ENCODE measurements at places on chromosomes 2 and 18.
A peak's percentile ranks its signal among the peaks of the same experiment; 100 is the strongest.

DNA sequence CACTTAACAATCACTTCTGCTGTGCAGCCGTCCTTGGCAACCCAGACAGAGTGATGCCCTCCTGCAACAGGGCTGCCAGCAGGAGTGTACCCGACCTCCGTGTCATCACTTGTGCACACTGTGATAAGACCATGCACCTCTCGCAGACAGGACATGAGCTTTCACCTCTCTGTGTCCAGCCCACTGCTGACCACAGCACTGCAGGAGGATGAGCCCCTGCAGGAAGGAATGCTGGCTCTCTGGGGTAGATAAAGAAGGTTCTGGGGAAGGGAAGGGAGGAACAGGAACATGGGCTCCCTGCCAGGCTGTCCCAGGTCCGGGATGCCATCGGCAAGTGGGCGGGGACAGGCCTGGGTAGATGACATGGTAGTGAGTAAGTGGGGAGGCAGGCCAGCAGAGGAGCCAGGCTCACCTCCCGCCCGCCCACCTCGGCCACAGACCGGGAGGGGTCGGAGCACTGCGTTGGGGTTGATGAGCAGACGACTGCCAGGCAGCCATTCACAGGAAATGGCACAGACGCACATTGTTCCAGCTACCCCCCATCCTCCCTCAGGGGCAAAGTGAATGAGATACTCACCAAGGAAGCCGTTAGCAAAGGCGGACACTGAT lies 18.6 kb upstream of the COL6A3 start:
- no peak for DNase-seq

- no peak for DNase-seq
Measured at GRCh38 chr2:30503695-30504052, 56.6 kb downstream of the LCLAT1 start.

DNA sequence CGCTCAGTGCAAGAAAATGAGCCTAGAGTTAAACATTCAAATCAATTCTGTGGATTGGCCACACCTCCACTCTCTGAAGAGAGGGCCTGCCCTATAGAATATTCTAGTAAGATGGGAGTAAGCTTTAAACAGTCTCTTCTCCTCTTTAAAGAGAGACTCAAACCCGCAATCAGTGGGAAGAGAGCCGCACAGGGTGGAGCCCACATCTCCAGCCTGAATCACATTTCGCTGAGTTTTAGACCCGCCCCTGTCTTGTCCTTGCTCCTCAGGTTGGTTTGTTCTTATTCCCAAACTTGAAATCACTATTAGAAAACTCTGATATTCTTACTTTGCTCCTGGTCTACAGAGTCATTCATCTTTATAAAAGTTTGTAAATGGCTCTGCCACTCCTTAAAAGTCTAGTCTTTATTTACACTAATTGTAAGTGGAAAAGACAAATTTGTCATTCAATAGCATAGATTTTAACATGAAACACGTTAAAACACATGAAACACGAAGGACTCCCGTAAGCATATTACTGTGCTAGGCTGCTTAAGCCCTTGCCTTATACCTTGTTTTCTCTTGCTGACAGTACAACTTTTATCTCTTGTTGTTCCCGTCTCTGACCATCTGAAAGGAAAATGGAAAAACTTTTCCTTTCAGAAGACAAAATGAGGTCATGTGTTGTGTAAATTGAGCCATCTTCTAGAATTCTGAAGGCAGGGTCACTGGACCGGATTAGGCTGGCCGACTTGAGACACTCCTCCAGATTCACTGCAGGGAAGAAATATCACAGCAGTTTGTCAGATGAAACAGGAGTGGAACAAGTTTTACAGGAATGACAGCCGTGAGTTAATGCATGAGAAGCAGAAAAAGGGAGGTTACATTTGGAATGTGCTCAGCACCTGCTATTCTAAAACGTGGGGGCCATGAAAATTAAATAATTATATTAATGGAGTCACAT lies 5.6 kb downstream of the DSC1 start:
- DNase-seq = no peak

GRCh38 chr2:237492137-237492890 lies 5.3 kb downstream of the MLPH start:
- DNase-seq = no peak

- no peak for DNase-seq
Measured at GRCh38 chr18:59382383-59382782, 23.3 kb upstream of the LMAN1 start.

- no peak for DNase-seq
Measured at GRCh38 chr2:208142925-208143799, 2.8 kb downstream of the CRYGB start.

DNA sequence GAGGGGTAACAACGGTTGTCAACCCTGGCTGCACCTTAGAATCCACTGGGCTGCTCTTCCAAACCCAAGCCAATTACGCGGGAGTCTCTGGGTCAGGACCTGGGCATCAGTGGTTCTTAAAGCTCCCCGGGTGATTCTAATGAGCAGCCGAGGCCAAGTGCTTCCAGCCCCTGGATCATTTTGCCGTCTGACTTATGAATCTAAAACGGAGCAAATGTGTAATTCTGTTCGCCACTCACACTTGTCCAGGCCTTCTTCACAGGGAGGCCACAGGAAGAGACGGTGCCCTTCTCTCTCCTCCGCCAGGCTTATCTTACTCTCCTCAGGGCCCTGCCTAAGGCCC lies 78.5 kb downstream of the MCFD2 start:
- no peak for DNase-seq

DNA sequence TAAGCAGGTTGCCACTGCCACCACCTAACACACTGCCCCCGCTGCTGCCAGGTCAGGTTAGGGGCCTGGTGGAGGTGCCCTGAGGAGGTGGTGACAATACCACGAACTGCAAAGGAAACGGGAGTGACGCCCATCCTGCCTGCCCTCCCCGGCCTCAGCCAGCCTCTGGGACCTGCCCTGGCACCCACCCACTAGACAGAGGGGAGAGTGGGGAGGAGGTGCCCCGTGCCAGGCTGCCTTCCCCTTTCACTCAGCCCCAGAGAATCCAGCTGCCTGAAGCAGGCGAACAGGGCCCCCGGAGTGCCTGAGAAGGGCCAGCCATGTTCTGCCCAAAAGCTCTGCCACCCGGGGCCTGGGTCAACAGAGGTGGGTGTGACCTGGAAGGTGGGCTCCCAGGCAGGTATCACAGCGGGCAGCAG lies 44.5 kb upstream of the FOSL2 start:
- DNase-seq = no peak

- no peak for DNase-seq
Measured at GRCh38 chr2:118665784-118666529, 181.5 kb downstream of the EN1 start.

DNA sequence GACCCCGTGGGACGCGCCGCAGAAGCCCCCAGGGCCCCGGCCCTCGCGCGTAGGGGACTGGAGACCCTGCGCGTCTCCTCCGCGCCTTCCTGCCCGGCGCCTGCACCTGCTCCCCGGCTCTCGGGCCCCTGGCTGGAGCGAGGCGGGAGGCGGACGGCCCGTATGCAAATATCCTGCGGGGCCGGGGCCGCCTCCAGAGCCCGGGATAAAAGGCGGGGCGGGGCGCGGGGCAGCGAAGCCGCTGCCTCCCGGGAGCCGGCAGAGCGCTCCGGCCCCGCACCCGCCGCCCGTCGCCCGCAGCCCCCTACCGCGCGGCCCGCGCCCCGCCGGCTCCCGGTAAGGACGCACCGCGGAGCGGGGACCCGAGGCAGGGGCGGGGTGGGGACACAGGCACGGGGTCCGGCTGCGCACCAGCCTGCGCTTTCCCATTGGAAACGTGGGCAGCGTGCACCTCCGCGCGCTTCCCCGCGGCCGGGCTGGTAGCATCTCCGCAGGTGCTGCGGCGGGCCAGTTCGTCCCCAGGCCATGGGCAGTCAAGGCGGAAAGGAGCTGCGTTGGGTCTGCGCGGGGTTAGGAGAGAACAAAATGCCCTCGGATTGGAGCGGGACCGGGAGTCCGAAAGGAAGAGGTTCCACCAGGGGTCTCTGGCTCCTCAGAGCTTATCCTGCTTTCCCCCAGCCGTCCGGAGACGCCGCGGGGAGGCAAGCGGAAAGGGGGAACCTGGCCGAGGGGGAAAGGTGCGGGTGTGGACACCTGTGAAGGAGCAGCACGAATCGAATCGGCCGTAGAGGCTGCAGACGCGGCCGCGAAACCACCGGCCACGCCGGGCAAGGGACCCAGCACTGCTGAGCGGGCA lies at the start of gene ATP6V1C2:
Gene ATP6V1C2 (plus strand): TSS at position 235 of the 856 bp plus-strand sequence. CDS start 1,220 bp downstream, outside the sequence.
- no peak for DNase-seq

- no peak for DNase-seq
Measured at GRCh38 chr2:239629926-239630617, 229.3 kb upstream of the HDAC4 start.

- no peak for DNase-seq
Measured at GRCh38 chr2:132929786-132930185, 259.8 kb upstream of the LYPD1 start.

- no peak for DNase-seq
Measured at GRCh38 chr2:127719301-127720218, 18.3 kb downstream of the SFT2D3 start.

DNA sequence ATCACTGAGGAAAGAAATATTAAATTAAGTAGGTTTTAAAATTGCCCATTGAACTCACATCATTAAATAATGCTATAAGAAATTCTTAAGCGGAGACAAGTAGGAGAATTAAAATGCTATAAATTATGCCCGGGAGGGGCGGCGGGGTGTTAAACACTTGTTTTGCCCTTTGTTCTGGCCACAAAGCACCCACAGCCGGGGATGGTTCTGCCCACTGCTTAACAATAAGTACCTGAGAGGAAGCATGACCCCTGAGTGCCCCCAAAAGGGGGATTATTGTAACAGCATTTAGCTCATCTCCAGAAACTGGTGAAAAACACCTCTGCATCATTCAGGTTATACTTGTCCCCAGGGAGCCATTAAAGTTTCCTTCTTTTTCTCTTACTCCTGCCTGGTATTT lies 332.7 kb upstream of the POU3F3 start:
- no peak for DNase-seq

- DNase-seq = no peak
Measured at GRCh38 chr2:166926657-166927056, 38.4 kb downstream of the XIRP2 start.

DNA sequence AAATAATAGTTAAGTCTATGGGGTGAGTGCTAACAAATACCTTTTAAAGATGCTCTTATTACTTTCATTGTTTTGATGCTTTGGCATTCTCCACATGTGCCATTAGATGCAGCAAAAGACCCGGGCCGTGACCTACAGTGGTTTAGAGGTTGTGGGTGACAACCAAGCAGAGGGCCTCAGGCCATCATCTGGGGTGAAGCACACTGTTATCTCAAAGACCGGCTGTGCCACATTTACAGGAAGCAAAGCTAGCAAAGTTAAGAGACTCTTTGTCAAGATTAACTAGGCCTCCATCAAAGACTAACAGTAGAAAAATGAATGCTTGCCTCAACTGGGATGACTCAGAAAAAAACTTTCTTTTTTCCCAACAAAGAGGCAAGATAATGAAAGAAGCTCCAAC lies 695.3 kb downstream of the SATB2 start:
- peak; percentile 73 for DNase-seq

- DNase-seq = no peak
Measured at GRCh38 chr2:179571252-179571651, 290.2 kb downstream of the ZNF385B start.

DNA sequence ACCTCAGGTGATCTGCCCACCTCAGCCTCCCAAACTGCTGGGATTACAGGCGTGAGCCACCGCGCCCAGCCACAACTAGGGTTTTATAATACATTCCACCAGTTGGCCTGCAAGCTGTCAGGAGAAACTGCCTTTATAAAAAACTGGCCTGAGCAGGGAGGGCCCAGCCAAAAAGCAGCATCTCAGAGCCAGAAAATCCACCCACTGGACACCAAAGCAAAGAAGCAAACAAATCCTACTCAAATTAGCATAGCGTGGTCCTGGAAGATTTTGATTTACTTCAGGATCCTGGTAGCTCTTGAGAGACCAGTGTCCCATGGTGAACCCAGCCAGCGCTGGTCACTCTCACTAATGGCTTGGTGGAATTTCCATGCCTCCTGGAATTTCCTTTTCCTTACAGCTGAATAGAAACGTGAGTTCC lies 60.0 kb upstream of the PXDN start:
- no peak for DNase-seq

DNA sequence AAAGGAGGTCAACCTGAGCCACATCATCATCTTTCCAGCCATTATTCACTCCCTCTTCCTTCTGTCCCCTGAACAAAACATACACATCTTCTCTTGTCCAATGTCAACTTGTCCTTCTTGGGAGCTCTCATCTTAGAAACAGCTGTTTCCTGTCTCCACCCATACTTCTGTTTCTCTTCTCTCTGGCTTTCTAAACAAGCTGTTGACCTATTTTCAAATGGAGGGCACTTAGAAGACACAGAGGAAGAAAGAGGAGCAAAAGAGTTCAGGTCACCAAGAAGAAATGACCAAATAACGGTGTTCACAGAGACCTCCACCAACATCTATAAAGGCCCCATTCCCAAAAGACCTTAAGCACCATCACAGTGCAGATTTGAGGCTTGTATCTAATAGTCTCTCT lies 355.9 kb upstream of the HNRNPA3 start:
- no peak for DNase-seq

DNA sequence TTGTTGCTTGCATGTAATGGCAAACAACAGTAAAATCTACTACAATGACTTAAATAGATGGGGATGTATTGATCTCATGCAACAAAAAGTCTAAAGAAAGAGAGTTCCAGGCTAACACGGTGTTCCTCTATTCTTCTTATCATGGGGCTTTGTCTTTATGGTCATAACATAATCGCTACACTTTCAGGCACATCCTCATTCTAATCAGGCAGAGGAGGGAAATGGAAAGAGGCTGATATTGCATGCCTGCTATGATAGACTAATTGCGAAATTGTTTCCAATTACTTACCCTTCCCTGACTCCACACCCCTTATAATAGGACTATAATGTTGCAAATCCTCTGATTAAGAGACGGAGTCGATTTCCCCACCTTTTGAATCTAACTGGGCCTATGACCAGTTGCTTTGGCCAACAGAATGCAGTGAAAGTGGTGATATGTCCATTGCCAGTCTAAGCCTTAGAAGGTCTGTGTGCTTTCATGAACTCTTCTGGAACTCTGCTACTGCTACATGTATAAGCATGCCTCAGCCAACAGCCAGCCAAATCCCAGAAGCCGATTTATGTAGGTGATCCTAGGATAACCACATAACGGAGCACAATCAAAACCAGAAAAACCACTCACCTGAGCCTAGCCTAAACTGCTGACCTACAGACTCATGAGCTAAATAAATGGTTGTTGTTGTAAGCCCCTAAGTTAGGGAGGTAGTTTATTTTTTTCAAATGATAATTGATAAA lies 180.3 kb upstream of the TACR1 start:
- DNase-seq = no peak

- DNase-seq = no peak
Measured at GRCh38 chr2:179268277-179268925, 3.8 kb upstream of the SESTD1 start.
